ENCODE measurements at places on chromosomes 16 and 17.

- H3K4me1 ChIP-seq, result peaks cover 27% of the 10 kb centered on the region
- peak; percentile 67 for DNase-seq
- peaks cover 27% of the 10 kb centered on the region for H3K36me3 ChIP-seq
- H3K27ac ChIP-seq, result peak overlapping the region; percentile 100
- no peaks in the 10 kb centered on the region for H3K27me3 ChIP-seq
- peak overlapping the region; percentile 97 for H3K4me3 ChIP-seq
Observed at GRCh38 chr17:75288770-75289114, 491 bp downstream of the SLC25A19 start.

GRCh38 chr17:11035681-11036080, 197.8 kb upstream of the PIRT start:
- H3K36me3 ChIP-seq, result no peaks in the 10 kb centered on the region
- no peak overlapping the region for H3K27ac ChIP-seq
- no peaks in the 10 kb centered on the region for H3K27me3 ChIP-seq
- H3K4me1 ChIP-seq, result no peaks in the 10 kb centered on the region
- DNase-seq, result no peak

DNA sequence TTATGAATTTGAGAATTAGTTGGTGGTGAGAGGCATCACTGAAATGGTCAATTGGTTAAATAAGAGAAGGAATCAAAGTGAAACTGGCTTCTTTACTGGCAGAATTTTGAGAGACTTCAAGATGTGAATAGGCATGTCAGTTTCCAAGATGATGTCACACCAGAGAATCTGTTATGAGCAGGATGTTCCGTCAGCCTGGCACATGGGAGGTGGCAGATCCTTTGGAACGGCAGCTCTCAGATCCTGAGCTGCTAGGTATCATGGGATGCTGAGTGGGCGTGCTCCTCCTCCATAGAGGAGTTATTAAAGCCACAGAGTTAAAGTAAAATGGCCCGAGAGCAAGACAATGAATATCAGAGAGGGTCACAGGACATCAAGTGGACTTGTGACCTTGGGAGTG, 444.3 kb upstream of the HSBP1 start:
- H3K27ac ChIP-seq, result no peak overlapping the region
- no peaks in the 10 kb centered on the region for H3K4me1 ChIP-seq
- H3K4me3 ChIP-seq, result no peak overlapping the region
- DNase-seq, result no peak
- no peaks in the 10 kb centered on the region for H3K36me3 ChIP-seq

- no peak overlapping the region for H3K27ac ChIP-seq
- H3K4me1 ChIP-seq, result no peaks in the 10 kb centered on the region
- DNase-seq, result no peak
- H3K36me3 ChIP-seq, result no peaks in the 10 kb centered on the region
Observed at GRCh38 chr16:7338826-7339225, 6.2 kb downstream of the RBFOX1 start.

DNA sequence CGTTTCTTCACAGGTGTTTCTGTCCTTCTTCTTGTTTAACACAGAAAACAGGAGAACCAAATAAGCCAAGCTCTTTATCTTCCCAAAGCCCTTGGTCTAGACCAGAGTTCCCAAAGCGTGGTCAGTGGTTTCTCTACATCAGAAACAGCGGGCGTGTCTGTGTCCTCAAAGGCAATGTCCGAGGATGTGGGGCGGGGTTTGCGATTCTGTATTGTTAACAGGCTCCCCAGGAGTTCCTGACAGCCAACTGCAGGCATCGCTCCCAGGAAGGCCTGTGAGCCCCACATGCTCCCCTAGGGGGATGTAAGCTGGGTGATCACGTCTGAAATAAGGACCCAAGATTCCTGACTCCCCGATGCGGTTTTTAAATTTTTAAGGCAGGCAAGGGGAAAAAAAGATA, 28.4 kb upstream of the SLC25A19 start:
- no peak overlapping the region for H3K4me3 ChIP-seq
- H3K4me1 ChIP-seq, result peaks cover 25% of the 10 kb centered on the region
- no peak for DNase-seq
- peaks cover 34% of the 10 kb centered on the region for H3K36me3 ChIP-seq
- H3K27me3 ChIP-seq, result no peaks in the 10 kb centered on the region

Data from activated CD8-positive, alpha-beta T cell treated with anti-CD3 and anti-CD28 coated beads, Interleukin-2, amount 10 ng/mL, durations not matched to agents 7 days and 5 days (primary cell).